ENCODE measurements at places on chromosomes 4 and X.

DNA sequence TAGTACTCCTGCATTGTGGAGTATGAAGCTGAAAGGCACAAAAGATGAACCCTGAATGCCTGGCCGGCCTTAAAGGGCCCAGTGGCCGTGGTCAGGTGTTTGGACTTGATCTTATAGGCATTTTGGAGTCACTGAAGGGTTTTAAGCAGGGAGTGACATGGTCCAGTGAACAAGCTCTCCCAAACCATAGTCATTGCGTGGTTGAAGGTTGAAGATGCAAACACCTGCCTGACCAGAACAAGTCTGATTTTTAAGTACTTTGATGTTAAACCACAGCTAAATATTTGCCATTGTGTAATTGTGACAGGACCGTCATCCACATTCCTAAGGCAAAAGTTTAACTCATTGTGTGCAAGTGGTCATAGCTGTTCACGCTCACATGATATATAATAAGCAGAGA, 3.3 kb downstream of the STK32B start:
- DNase-seq: no peak

- peak; percentile 78 for DNase-seq
Measured at GRCh38 chrX:75273483-75273882, 402 bp upstream of the UPRT start.

- DNase-seq: no peak
Measured at GRCh38 chr4:164931551-164932324, 45.7 kb downstream of the TRIM61 start.

DNA sequence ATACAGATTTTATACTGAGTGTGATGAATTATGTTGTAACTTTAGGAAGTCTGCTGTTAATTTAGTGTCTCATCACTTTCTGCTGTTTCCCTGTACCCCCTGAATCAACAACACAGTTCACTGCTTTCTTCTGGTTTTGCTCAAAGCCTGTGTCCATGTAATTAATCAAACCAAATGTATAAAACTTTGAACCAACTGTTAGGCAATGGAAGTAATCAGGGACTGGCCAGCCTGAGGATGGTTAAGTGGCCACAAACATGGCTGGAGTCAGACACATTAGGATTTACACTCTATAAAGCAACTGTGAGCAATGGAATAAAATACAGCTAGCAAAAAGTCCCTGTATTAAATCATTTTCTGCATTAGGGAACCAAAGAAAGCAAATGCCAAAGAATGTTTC, 42.6 kb downstream of the CXCL1 start:
- no peak for DNase-seq

GRCh38 chr4:157128395-157128794, 52.4 kb downstream of the GLRB start:
- peak; percentile 61 for DNase-seq

GRCh38 chr4:95018785-95019184, 261.0 kb downstream of the BMPR1B start:
- DNase-seq: no peak

GRCh38 chr4:173333658-173334084, 487 bp downstream of the HMGB2 start:
- DNase-seq: peak; percentile 81

- DNase-seq: no peak
Measured at GRCh38 chr4:126725906-126726305, 906.9 kb upstream of the INTU start.

GRCh38 chr4:71187404-71188155, 151.2 kb upstream of the SLC4A4 start:
- peak; percentile 43 for DNase-seq

GRCh38 chr4:40170588-40170987, 26.2 kb upstream of the RHOH start:
- DNase-seq: no peak

DNA sequence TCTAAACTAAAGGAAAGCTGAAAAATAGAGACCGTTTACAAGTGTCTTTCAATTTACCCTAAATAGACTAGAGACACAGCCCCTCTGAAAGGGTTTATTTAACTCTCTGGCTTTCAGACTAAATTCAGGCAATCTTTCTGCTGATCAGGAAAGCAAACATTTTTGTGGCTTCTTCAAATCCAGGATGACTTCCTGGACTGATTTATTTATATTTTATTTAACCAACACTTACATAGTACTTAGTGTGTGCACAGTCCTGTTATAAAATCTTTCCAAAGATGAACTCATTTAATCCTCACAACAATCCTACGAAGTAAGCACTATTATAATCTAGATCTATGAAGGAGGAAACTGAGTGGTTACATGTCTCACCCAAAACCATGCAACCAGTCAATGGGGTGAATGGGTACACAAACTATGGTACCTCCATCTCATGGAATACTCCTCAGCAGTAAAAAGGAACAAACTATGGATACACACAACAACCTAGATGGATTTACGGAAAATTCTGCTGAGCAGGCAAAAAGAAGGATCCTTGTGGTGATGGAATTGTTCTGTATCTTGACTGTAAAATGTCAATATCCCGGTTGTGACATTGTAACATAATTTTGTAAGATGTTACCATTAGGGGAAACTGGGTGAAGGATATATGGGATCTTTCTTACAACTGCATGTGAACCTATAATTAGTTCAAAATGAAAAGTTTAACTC, 64.1 kb upstream of the MAMLD1 start:
- no peak for DNase-seq

GRCh38 chr4:67109276-67109675, 436.0 kb downstream of the CENPC start:
- no peak for DNase-seq

DNA sequence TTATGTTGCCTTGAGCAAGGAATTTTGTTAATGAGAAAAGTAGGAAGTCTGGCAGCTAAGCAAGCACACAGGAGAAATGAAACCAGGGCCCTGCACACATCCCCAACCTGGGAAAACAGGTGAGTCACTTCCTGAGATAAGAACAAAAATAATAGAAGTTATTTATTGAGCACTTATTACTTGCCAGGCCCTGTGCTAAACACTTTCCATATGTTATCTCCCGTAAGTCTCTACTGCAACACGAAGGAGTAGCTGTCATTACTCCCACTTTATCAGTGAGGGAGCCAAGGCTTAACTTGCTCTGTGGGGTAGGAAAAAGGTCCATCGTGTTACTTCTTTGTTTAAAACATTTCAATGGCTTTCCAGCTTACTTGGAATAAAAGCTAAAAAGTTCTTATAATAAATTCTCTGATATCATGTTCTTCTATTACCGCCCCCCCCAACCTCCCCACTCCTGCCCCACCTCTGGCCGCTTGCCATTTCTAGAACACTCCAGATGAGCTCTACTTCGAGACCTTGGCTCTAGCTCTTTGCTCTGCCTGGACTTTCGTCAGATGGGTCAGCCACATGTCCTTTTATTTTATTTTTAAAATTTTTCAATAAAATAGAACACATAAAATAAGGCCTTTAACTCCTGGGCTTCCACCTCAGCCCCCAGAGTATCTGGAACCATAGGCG, 36.3 kb upstream of the PLAC8 start:
- no peak for DNase-seq

DNA sequence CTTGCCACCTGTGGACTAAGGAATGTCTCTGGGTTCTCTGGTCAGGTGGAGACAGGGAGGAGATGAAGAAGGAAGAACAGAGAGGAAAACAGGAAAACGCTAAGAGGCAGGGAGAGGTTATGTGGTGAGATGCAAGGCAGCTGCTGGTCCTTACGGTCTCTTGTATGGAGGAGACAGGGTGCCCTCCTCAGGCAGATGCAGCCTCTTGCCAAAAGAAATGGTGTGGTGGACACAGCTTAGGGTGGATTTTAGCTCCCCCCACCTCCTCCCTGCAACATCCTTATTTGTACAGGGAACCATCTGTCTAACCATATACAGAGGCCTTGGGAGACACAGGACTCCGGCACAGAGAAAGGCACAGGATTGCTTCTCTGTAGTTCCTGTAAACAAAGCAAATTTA, 9.7 kb downstream of the OCIAD2 start:
- peak; percentile 33 for DNase-seq

- DNase-seq: no peak
Measured at GRCh38 chr4:5203993-5204310, 152.7 kb downstream of the STK32B start.

- DNase-seq: peak; percentile 5
Measured at GRCh38 chr4:108078024-108078733, 88.5 kb downstream of the HADH start.

DNA sequence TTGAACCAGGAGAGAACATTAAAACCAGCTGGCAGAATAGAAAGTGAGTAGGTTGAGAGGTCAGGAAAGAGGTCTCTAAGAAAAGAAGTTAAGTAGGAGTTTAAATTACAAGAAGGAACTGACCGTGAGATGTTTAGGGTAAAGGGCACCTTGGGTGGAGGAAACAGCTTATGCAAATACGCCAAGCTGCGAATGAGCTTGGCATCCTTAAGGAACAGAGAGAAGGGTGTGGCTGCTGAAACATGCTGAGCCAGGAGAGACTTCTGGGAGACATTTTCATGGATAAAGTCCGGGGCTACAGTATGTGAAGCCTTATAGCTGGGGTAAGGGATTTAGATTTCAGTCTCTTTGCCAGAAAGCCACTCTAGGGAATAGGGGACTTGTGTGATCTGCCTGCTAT, 249.1 kb downstream of the KCNIP4 start:
- DNase-seq: no peak

DNA sequence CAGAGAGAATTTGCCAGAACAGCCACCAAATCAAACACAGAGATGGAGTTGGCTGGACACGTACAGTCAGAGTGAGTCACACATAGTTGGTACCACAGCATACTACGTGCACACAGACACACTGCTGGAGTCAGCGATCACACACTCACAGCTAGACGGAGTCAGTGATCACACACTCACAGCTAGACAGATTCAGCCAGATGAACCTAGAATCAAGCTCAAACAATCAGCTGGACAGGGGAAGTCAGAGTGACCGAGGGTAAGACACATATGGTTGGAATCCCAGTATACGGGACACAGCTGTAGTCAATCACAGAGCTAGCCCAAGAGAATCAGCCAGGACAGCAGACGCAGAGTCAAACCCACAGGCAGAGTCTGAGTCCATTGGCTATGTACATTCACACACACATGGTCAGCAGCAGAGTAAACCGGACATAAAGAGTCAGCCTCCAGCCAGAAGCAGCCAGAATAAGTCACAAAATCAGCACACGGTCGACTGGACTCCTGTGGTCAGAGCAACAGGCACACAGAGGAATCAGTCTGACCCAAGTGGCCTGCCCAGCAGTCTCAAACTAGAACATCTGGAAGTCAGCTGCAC, 4.6 kb downstream of the SLC38A5 start:
- DNase-seq: no peak

GRCh38 chr4:121199742-121200561, 35.8 kb upstream of the TNIP3 start:
- peak; percentile 27 for DNase-seq

- DNase-seq: peak; percentile 73
Measured at GRCh38 chr4:99816545-99817308, at the start of gene DAPP1. Gene DAPP1 (plus strand): TSS chr4:99816827. CDS start chr4:99816914, 87 bp downstream.

DNA sequence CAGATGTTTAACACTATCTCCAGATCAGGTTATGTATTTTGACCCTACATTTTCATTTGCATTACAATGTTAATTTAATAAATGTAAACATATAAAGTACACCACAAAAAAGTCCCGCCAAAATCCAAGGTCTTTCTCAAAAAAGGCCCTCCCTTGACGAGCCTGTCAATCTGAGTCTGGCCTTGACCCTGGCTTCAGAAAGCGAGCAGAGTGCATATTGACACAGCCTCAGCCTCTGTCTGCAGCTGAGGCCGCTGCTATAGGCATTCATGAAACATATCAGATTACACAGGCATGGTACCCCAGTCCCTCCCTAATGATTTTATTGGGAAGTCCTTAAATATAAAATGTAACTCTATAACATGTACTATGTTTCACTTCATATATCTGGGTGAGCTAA, 6.2 kb downstream of the MBNL3 start:
- DNase-seq: no peak

- no peak for DNase-seq
Measured at GRCh38 chr4:62119195-62119594, 919.1 kb downstream of the ADGRL3 start.

DNA sequence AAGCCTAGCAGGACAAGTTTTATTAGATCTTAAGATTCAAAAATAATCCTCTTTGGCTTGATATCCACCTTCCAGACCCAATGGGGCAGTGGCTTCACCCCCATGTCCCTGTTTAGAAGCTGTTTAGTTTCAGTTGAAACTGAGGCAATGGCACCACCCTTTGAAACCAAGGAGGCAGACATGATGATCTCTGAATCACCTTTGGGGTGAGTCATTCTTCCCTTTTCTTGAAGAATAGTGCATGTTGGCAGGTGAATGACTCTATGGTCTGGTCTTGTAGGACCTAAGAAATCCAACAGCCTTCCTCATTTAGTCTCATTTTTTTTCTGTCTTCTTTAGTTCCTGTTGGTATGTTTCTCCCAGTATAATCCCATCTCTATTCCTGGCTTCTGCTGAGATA, 29.5 kb upstream of the BMP15 start:
- no peak for DNase-seq

DNA sequence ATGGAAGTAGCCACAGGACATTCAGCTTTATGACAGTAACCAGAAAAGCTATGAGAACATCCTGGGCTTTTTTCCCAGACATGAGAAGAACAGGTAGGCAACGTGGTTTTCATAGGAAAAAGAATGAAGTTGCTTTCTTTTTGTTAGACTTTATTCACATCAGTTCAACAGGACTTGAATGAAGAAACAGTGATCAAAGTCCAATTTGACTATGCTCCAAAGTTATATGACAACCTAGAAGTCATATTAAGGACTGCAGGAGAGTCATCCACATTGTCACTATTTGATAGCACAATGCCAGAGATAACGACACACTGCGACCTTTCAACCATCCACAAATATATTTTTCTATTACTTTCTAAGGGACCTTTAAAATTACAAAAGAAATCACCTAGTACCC, 39.2 kb upstream of the PRDX4 start:
- no peak for DNase-seq

GRCh38 chrX:69066021-69066757, 99.1 kb downstream of the PJA1 start:
- no peak for DNase-seq

GRCh38 chr4:53744446-53745160, 153.3 kb upstream of the LNX1 start:
- DNase-seq: no peak

DNA sequence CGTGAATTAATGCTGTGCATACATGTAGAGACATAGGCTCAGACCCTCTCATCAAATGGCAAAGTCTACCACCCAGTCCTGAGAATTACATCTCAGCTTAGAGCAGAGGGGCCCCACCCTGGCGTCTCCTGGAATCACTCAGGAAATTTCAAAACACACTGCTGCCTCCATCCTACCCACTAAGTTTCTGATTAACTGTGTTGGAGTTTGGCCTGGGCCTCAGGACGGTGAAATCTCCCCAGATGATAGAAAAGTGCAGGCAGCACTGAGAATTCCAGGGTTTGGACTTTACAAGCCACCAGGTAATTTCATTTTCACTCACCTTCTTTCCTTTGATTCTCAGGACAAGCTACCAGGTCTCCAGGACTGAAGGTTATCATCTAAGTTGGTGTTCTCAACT, 3.3 kb upstream of the FAM9C start:
- no peak for DNase-seq

- DNase-seq: peak; percentile 1
Measured at GRCh38 chrX:66654411-66654810, 15.5 kb upstream of the EDA2R start.

All from hematopoietic multipotent progenitor cell treated with erythropoietin and hydrocortisone succinate and interleukin-3 and kit ligand, for 4 days (in vitro differentiated cells).